ENCODE measurements at places on chromosomes 3 and 15.

DNA sequence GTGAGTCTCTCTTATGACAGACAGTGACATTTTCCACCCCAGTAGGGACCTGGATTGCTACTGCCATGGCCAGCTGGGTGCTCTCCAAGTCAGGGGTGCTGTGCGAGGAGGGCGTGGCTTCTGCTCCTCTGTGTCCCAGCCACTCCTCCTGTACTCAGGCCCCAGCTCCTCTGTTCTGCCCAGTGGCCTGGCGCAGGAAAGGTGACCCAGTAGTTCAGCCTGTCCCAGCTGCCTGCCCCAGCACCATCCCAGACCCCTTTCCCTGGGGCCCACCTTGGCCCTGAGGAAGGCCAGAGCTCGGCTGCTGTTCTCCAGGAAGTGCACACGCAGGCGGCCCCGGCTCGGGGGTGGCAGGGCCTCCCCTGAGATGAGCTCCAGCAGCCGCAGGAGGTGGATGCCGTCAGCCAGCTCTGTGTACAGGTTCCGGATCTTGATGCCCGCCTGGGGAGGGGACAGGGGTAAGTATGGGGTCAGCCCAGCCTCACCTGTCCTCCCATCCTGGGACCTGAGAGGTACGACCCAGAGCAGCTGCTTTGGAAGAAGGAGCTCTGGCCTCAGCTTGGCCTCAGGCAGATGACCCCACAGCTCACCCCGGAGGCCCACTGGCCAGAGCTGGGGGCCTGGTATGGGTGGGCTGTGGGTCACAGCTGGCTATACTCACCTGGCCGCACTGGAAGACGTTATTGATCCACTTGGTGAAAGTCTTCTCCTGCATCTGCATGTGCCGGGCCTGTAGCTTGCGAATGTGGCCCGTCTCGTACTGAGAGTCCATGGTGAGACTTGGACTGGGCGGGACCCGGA is 1.0 kb downstream of the SPTBN5 start:
- no peak for DNase-seq

- DNase-seq: no peak
Observed at GRCh38 chr15:58513008-58513407, 81.2 kb downstream of the LIPC start.

GRCh38 chr3:165233501-165234195 is 37.5 kb upstream of the SLITRK3 start:
- DNase-seq: no peak

DNA sequence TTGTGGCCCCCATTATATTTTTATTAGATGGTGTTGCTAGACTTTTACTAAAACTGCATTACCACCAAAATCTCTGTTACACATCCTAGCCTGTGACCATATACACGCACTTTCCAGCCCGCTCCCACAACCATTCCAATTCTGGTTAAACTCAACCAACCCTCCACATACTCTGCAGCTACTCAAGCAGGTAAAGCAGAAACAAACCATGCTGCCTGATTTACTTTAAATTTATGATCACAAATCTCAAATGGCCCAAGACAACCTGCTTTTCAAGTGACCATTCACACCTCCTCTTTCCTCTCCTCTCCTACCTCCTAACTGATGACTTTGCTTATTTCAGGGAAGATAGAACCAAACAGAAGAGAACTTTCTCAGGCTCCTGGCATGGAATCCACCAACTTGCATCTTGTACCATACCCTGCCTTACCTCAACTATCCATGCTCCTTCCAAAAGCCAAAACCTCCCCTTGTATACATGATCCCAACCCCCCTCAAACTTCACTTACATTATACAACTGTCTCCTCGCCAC is 18.5 kb downstream of the ULK4 start:
- no peak for DNase-seq

DNA sequence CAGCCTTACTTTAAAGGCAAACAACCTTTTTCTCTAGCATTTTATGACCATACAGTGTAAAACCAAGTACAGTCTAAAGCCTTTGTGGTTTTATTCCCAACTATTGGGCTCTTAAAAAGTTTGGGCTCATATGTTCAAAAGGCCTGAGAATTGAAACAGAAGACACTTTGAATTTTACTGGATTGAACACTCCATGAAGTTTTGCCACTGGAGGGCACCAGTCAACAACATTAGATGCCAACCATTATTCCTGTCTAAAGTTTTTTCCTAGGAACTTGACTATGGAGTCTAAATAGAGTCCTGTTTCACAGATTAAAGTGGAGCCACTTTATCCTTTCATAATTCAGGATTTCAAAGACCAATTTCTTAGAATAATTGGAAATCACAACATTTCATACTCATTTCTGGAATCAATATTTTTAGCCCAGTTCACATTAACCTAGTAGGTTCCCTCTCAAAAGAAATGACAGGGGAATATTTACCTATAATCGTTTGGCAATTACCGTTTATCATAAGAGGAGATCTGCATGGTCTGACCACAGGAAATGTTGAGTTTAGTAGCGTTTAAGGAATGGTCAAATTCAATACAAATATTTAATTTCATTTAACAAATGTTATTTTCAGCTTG is 244.1 kb upstream of the PDZRN3 start:
- DNase-seq: peak; percentile 45

- DNase-seq: no peak
Observed at GRCh38 chr3:76826861-76827260, 213.0 kb upstream of the ROBO2 start.

- DNase-seq: no peak
Observed at GRCh38 chr3:169269005-169269404, 394.5 kb downstream of the MECOM start.

DNA sequence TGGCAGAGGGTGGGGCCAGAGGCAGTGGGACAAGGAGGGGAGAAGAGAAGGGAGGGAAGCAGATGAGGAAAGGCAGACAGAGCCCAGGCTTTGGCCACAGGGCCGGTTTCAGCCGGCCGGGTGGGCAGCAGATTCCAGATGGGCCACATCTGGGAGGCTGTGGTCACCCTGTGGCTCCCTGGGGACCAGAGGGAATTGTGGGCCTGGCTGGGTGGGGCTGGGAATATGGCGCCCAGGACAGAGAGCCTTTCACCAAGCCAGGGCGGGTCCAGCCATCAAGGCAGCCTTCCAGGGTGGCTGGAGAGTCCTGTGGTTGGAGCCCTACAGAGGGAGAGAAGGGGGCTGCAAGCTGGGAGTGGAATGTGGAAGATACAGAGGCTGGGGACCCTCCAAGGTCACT is 18.9 kb downstream of the PTH1R start:
- no peak for DNase-seq

DNA sequence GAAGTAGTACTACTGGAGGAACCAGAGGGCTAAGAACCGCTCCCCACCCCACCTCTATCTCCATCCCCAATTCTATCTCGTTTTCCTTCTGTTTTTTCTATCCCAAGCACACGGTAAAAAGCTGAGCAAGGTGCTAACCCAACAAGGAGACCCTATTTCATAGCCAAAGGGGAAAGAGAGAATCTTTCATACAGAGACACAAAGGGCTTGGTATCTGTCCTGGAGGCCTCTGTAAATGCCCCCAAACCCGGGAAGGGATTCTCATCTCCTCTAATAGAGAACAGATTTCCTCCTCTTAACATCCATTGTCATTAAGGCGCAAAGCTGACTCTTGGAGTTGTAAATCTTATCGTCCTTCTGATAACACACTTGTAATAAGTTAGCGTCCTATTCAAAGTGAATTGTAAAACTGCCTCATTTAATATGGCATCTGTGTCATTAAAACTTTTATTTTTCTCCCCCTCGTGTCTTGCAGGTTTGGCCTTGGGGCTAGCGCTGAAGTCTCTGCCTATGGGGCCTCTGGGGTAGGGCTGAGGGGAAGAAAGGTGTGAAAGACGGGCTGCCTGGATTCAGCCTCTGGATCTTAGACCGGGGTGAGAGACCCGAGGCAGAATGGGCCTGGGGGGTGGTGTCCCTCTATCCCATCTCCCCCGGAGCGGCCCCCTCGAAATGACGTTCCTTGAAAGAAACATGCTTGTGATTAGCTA is 12.1 kb downstream of the NR2F2 start:
- no peak for DNase-seq

DNA sequence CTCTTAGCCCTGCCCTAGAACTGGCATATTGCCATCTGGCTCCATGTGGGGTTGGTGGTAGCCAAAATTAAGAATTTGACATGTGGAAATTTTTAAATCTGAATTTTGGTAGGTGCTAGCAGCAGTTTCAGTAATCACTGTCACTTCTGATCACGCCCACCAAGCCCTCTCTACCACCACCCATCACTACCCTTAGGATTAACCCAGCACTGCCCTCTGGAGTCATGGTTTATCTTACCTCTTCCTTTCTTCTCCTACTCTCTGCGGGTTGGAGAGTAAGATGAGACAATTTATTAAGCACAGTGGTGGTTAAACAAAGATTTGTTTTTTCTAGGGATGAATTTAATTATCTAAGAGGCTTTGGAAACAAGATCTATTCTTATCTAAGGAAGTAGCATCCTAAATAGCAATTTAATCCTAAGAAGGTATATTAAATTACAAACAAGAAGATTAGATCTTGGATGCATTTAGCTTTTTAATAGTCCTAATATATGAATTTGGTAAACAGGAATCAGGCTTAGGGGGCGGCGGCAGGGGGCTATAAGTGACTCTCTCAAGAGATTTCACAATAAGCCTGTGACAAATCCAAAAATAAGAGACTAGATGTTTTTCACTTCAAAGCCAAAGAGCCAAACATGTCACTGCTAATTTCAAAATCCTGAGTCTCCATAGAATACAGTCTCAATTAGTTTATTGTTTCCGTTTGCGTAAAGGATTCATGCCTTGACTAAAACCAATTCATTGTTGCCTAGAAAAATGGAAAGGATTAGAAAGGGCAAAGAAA is 498.4 kb upstream of the UBE2E2 start:
- DNase-seq: no peak

GRCh38 chr15:58876306-58877106 is 57.0 kb downstream of the SLTM start:
- DNase-seq: peak; percentile 22

DNA sequence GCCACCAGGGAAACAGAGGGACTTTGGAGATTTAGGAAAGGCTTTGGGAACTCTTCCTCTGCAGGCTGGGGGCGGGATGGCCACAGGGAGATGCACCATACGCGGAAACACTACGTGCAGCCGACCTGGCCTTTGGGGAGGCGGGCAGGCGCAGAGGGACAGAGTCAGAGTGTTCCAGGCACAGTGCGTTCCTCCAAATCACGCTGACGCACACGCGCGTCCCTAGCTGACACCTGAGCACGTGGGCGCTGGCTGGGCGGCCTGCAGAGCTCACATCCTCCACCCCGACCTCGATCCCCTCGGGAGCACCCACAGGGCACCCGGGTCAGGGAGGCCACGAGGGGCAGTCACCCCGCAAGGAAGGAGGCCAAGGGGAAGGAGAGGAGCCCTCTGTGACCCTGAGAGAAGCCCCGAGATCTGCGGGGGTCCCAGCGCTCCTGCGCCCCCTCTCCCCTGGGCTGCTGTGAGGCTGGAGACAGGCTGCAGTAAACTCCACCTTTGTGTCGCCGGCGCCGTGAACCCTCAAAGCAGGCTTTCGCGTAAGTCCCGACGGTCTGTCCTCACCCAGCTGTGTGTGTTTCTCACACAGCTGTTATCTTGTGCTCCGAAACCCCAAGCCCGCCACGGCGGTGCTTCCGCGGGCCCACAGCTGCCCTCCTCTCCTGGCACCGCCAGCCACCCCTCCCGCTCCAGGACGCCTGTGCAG is 196.3 kb downstream of the OCA2 start:
- DNase-seq: no peak

DNA sequence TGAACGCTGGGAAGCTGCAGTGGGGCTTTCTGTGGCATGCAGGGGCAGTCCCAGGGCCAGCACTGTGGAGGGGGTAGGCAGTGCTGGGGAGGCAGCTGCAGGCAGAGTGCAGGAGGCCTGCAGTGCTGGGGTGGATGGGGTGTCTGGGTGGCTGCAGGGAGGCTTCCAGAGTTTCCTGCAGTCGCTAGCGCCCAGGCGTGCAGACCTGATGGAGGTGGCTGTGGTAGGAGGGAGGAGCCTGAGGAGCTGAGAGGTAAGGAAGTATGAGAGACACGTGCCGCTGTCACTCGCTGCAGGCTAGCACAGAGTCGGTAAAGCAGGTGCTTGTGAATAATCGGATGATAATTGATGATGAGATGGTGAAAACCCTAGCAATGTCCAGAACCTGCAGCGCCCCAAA is 16.3 kb downstream of the SYNM start:
- no peak for DNase-seq

DNA sequence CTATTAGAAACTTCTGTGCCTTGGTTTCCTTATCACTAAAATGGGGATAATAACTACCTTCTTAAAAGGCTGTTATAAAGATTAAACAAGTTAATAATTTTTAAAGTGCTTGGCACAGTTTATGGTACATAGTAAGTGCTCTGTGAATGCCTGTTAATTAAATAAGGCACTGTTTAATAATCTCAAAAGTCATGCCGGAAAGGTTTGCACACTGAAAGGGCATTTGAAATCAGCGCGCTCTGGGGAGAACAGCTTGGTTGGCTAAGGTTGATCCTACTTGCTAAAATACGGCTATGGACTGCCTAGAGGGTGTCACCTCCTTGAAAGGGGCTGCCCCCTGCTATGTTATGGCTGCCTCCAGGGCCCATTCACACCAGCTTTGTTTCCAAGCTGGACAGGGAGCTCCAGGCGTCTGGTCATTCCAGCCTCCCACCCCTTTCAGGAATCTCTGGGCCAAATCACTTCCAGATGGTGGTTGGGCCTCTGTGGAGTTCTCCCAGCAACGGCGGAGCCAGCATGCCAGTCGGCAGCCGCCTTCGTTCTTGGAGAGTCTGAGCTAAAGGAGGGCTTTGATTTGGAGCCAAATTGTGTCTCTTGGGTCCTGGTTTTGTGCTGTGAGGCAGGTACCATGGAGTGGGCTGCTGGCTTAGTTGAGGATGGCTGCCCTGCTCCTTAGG is 5.9 kb downstream of the FLNB start:
- DNase-seq: peak; percentile 77

- DNase-seq: peak; percentile 89
Observed at GRCh38 chr3:39189959-39190269, 2.5 kb downstream of the XIRP1 start.

DNA sequence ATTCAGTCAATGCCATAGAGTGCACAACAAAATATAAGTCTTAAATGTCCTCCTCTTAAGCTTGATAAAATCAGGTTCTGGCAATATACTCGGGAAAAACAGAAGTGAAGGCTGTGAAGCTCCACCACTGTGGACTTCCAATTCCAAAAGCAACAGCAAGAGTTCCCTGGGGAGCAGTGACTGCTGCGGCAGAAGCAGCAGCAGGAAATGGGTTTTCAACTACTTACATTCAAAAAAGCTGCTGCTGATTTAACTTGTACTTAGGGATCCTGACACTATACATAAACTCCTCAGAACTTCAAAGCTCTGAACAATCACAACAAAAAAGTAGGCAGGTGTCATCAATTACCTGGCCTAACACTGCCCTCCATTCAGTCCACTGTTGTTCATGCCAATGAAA is 4.7 kb downstream of the CEP152 start:
- DNase-seq: peak; percentile 63

GRCh38 chr3:133113526-133113925 is 75.3 kb downstream of the TMEM108 start:
- no peak for DNase-seq

Data from mesendoderm (in vitro differentiated cells).